ENCODE measurements at places on chromosomes 1 and 21. TPM values are rescaled to one million over a fixed set of nuclear protein-coding genes. Genes with fewer than 3 reads are reported as not detected.

DNA sequence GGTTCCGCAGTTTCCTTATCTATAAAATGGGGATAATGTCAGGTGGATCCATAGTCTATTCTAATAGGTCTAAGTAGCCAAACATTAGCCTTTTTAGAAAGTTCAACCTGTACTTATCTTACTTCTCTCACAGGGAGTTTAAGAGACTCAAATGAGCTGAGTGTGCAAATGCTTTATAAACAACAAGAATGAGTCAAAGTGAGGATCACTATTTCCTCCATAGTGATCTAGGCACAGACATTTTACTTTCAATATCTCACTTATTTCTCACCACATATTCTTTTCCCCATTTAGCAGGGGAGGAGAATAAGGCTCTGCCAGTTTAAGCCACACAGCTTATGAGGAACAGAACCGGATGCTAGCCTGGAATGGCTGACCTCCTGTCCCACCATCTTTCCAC is 92.1 kb upstream of the LMO4 start:
- DNase-seq, result no peak
- H3K4me1 ChIP-seq, result peaks cover 3% of the 10 kb centered on the region
- H3K36me3 ChIP-seq, result no peaks in the 10 kb centered on the region
- no peak overlapping the region for H3K27ac ChIP-seq
- no peak overlapping the region for H3K4me3 ChIP-seq
- peaks cover 5% of the 10 kb centered on the region for H3K27me3 ChIP-seq

GRCh38 chr1:29593601-29594382 is 357.5 kb downstream of the PTPRU start:
- H3K4me1 ChIP-seq, result peaks cover 7% of the 10 kb centered on the region
- DNase-seq, result no peak
- H3K36me3 ChIP-seq, result no peaks in the 10 kb centered on the region
- no peak overlapping the region for H3K27ac ChIP-seq
- peaks cover 11% of the 10 kb centered on the region for H3K27me3 ChIP-seq

DNA sequence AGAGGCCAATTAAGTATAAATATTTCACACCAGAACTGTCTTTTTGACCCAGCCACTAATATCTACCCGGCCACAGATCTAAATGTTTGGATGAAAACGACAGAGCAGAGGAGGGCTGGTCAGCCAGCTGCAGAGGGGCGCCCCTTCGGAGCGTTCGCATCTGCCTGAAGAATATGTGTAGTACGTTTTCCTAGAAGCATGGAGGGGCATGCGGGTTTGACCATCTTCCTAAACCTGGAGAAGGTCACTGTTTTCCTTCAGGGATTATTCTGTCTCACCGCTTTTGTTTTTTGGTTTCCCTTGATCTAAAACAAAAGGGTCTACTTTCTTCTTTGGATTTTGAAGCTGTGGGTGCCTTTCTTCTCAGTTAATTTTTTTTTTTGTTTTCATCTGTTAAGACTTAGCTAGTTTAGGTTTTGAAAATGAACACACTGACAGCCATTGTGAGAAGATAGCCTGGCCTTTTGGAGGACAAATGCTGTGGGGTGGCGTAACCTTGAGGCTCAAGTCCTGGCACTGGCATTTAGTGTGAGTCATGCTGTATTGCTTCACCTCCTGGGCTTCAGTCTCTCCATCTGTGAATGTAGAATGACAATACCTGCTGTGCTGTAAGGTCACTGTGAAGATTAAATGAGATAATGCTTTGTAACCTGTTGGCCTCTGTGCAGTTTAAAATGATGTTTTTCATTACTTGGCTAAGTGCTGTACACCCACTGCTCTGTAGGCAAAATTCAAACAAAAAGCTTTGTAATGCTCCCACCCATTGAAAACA is 74.1 kb upstream of the IRF2BP2 start:
- peaks cover 3% of the 10 kb centered on the region for H3K4me1 ChIP-seq
- H3K36me3 ChIP-seq, result peaks cover 6% of the 10 kb centered on the region
- no peak for DNase-seq
- H3K27me3 ChIP-seq, result no peaks in the 10 kb centered on the region
- no peak overlapping the region for H3K27ac ChIP-seq

DNA sequence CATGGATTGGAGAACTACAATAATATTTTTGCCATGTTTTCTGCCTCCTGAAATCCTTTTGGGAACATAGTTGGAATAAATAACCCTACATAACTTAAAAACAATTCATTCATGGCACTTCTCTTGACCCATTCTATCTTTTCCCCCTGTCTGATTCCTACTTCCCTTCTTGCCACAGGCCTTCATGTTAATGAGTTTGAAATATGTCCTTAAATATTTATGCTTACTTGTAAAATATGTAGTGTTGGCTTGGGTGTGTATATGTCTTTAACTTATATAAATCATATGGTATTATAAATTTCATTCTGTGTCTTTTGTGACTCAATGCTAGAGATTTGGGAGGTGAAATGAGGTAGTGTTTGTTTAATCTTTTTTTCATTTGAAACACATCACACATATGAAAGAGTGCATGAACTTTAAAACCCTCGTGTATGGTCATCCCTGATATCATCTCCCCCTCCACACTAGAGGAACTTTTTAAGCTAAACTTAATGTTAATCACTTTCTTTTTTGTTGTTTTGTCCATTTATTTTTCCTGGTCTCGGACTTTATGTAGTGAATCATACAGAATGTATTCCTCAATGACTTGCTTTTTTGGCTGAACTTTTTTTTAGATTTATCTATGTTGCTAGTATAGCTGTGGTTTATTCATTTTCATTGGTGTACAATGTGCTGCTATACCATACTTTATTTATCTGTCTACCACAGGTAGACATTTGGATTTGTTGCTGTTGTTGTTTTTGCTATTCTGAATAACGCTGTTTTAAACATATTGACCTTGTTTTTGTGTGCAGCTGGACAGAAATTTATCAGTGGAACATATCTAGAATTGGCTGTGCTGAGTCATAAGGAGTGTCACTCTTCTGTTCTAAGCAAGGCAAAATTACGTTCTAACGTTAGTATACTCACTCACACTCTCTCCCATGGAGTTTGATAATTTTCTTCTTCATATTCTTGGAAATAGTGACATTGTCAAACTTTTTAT is 441.6 kb downstream of the PLPP3 start:
- peaks cover 6% of the 10 kb centered on the region for H3K27me3 ChIP-seq
- H3K36me3 ChIP-seq, result no peaks in the 10 kb centered on the region
- H3K27ac ChIP-seq, result no peak overlapping the region
- H3K4me3 ChIP-seq, result no peak overlapping the region

DNA sequence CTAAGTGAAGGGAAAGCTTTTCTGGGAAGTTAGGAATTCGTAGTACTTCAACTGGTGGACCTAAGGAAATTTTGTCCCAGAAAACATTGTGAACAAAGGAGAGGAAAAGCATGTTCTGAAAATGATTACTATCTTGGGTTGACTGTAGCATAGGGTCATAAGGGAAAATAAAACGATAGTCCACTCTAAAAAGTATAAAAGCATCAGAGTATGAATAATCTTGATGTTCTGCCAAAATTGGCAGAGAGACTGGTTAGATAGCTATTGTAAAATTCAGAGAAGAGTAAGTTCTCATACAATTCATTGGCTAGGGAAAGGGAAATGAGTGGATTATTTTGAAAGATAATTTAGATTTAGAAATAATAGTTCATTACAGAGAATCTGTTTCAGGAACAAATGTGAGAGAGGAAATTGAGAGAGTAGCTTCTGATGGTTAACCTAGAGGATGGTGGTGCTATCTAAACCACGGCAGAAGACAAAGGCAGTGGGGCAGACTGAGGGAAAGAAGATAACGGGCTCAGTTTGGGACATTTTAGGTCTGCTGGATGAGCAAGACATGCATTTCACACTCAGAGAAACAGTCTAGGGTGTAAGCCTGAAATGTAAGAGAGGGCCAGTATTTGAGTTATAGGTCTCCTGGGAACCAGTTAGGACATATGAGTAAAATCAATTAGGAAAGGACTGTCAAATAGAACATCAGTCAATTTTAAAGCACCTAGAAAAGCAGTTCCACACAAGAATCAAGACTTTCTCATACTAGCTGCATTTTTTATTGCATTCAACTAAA is 799.3 kb upstream of the CXADR start:
- DNase-seq, result no peak
- H3K4me1 ChIP-seq, result peaks cover 2% of the 10 kb centered on the region
- H3K36me3 ChIP-seq, result no peaks in the 10 kb centered on the region

- no peaks in the 10 kb centered on the region for H3K4me1 ChIP-seq
- no peak overlapping the region for H3K4me3 ChIP-seq
- H3K36me3 ChIP-seq, result peaks cover 19% of the 10 kb centered on the region
- H3K27me3 ChIP-seq, result no peaks in the 10 kb centered on the region
- no peak overlapping the region for H3K27ac ChIP-seq
These were observed 11.8 kb downstream of the TMEM240 start for GRCh38 chr1:1528301-1529267.

GRCh38 chr1:7315316-7315715 is 455.8 kb upstream of the VAMP3 start:
- H3K4me3 ChIP-seq, result no peak overlapping the region
- no peak for DNase-seq
- peaks cover 8% of the 10 kb centered on the region for H3K27me3 ChIP-seq
- no peak overlapping the region for H3K27ac ChIP-seq

DNA sequence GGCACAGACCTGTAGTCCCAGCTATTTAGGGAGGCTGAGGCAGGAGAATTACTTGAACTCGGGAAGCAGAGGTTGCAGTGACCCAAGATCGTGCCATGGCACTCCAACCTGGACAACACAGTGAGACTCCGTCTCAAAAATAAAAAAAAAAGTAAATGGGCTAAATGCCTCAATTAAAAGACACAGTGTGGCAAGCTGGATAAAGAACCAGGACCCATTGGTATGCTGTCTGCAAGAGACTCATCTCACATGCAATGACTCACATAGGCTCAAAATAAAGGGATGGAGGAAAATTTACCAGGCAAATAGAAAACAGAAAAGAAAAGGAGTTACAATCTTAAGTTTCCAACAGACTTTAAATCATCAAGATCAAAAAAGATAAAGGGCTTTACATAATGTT is 40.3 kb downstream of the ACBD6 start:
- peaks cover 50% of the 10 kb centered on the region for H3K36me3 ChIP-seq
- no peak overlapping the region for H3K27ac ChIP-seq
- H3K4me1 ChIP-seq, result no peaks in the 10 kb centered on the region
- no peak overlapping the region for H3K4me3 ChIP-seq
- no peaks in the 10 kb centered on the region for H3K27me3 ChIP-seq

DNA sequence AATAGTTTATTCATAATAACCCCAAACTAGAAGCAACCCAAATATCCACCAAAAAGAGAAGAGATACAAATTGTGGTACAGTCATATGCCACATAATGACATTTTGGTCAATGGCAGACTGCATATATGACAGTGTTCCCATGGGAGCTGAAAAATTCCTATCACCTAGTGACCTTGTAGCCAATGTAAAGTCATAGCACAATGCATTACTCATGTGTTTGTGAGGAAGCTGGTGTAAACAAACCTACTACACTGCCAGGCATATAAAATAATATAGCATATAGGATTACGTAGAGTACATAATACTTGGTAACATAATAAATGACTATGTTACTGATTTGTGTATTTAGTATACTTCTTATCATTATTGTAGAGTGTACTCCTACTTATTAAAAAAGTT is 29.5 kb upstream of the SLFNL1 start:
- H3K36me3 ChIP-seq, result peaks cover 16% of the 10 kb centered on the region
- H3K4me3 ChIP-seq, result no peak overlapping the region
- H3K27me3 ChIP-seq, result no peaks in the 10 kb centered on the region
- no peaks in the 10 kb centered on the region for H3K4me1 ChIP-seq
- H3K27ac ChIP-seq, result no peak overlapping the region
- no peak for DNase-seq

DNA sequence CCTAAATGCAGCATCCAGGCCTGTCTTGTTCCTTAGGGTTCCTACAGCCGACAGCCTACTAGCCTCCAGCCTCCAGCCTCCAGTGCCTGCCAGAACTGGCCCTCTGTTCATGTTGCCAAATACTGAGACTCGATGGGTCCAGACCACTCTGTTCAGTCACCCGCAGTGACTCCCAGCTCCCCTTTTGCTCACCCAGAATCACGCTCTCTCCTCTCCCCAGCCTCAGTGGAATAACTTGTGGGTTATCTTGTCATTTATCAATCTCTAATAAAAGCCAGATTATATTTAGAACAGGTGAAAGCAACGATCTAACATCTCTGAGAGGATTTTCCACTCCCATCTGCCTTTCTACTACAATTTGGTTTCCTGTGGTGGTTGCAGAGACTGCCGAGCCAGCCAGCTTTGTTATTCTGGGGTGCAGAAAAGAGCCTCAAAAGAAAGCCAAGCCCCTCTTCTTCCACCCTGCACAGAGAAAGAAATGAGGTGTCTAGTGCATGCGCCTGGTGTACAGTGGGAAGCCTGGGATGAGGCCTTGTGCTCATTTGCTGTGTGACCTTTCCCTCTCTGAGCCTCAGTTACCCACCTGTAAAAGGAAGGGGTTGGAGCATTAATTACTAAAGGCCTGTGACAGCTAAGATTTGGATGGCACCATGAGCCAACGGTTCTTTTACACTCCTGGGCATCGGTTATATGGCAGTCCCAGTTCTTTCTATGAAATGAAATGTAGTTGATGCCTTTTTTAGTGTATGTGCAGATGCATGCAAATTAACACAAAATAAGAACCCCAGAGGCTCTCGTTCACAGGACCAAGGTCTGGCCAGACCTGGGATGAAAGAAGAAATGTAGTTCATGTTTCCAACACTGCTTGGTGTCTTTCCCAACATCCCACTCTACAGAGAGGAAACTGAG is 42.9 kb upstream of the ID3 start:
- peaks cover 13% of the 10 kb centered on the region for H3K27me3 ChIP-seq
- no peak overlapping the region for H3K27ac ChIP-seq
- H3K4me3 ChIP-seq, result no peak overlapping the region
- no peaks in the 10 kb centered on the region for H3K36me3 ChIP-seq

DNA sequence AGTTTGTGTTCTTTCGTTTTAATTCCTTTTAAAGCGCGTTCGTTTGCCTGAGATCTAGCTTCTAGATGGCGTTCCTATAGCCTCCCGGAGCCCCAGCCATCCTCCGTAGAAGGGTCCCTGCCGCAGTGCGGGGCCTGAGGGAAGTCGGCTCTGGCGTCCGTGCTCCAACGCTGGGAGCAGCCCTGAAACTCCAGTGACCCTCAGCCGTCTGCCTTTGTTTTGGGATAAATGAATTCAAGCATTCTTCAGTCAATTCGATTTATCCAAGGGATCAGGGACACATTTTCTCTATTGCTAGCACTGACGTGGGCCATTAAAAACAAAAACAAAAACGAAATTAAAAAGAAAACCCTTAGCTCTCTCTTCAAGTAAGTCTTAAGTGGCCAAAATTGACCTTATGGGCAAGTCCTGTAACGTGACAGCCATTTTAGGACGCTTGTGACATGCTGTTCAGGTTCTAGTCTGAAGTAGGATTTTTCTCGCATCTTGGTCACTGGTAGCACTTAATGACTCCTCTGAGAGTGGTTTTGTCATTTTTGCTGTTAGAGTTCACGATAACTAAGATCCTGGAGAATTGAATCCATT is 742 bp upstream of the HSPA13 start:
- peaks cover 4% of the 10 kb centered on the region for H3K36me3 ChIP-seq
- peak overlapping the region; percentile 98 for H3K4me3 ChIP-seq
- no peak for DNase-seq
- H3K4me1 ChIP-seq, result peaks cover 22% of the 10 kb centered on the region

GRCh38 chr1:165476776-165477175 is 31.9 kb upstream of the RXRG start:
- DNase-seq, result no peak
- no peaks in the 10 kb centered on the region for H3K36me3 ChIP-seq
- H3K4me1 ChIP-seq, result no peaks in the 10 kb centered on the region
- H3K27ac ChIP-seq, result no peak overlapping the region
- peaks cover 22% of the 10 kb centered on the region for H3K27me3 ChIP-seq

Gene SPAG17
- total RNA-seq, result 14.9 TPM

Gene FAM72C
- 2.0 TPM for total RNA-seq

Gene PADI1
- total RNA-seq, result not detected

All from progenitor cell of endocrine pancreas (in vitro differentiated cells).